ENCODE measurements at places on chromosomes 5 and 9.

DNA sequence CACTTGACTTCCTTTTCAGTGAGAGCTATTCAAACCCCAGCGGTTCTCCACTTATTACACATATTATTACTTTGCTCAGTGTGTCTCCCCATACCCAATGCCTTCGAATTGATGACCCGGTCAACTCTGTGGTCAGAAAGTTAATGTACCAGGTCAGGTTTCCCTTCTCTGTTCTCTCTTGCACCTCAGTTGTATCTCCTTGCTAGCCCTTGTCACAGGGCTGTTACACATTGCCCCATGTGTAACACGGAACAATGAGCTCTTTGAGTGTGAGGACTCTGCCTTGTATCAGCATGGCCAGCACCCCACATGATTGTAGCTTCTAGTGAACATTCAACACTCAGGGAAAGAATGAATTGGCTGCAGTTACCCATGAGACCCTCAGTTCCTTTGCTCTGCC is 73.6 kb downstream of the DOCK2 start:
- DNase-seq: no peak

GRCh38 chr5:103452089-103452488 is 110.5 kb downstream of the NUDT12 start:
- DNase-seq: no peak

GRCh38 chr5:118378959-118379358 is 609.4 kb downstream of the DTWD2 start:
- no peak for DNase-seq

- no peak for DNase-seq
These were observed 24.1 kb upstream of the TRAF1 start for GRCh38 chr9:120950421-120951388.

GRCh38 chr5:80399526-80400239 is 8.2 kb upstream of the ZFYVE16 start:
- no peak for DNase-seq

DNA sequence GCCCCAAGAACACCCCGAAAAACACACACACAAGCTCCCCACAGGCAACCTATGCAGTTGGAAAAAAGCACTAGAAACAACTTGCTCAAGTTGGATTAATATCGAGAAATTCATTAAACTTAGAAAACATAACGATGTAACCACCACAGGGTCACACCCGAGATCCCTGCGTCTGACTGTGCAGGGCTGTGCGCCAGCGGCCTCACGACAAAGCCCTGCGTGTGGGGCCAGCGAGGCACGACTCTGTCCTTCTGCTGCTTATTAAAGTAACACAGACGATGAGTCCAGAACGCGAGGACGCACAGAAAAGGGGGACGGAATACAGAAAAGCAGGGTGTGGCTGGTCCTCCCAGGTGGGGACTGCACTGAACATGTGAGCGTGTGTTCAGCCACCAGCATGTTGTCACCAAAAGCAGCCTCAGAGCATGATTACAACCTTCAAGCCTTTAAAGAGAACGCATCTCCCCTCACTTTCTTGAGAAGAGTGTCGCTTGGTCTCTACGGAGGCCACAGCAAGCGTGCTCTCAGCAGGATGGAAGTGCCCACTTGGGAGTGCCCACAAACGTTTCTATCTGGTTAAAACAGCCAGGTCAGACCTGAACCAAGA is 14.4 kb downstream of the SLC12A7 start:
- DNase-seq: no peak

All from HAP-1 (cell line).